Immature natural killer cell (primary cell): ENCODE measurements at places on chromosomes 13 and 19.

DNA sequence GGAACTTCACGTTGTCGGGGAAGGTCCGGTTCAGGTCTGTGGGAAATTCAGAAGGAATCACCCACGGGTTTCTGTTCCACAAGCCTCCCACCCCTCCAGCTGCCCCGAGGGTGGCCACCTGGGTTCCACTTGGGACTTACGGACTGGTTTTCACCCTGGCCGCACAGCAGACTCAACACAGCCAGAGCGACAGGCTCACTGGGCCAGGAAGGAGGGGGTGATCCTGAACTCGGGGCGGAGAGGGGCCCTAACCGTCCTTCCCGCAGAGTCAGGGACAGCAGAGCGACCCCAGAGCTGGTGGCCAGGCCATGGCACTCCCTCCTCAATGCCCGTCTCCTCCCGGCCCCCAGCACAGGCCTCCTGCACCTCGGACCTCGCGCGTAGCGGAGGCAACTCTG, 13.0 kb downstream of the GRTP1 start:
- DNase-seq, result no peak

- DNase-seq, result no peak
Measured at GRCh38 chr13:91086936-91087716, 260.4 kb upstream of the MIR17HG start.

- DNase-seq, result no peak
Measured at GRCh38 chr13:46571189-46571908, 18.4 kb downstream of the LRCH1 start.

- peak; percentile 32 for DNase-seq
Measured at GRCh38 chr13:101618440-101619187, 166.1 kb downstream of the ITGBL1 start.
